CD8-positive, alpha-beta memory T cell (primary cell): ENCODE measurements at places on chromosomes 3 and 15.

DNA sequence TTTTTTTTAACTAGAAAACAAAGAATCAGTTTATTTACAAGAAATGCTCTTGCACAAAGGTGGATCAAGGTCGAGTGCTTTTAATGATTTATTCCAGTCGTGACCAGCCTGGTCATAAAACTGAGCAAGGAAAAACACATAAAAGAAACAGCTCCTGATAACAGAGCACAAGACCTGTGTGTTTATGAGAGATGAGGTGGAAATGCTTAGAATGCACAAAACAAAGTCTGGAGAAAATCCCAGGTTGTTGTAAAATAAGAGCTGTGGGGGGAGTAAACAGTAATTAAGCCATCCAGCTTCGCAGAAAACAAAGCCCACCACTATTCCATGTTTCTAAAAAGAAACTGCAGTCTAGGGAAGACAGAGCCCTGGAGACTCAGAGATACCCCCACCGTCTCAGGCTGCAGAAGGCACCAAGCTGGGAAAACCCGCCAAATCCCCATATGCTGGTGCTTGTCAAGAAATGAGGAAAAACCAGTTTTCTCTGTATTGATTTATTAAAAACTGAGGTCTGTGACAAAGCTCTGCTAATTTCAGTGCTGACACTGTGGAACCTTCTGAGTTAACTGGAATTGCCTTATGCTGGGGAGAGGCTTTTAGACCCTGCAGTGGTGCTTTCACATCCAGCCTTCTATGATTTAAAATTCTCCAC lies 139.3 kb downstream of the ADAMTS17 start:
- DNase-seq, result no peak

DNA sequence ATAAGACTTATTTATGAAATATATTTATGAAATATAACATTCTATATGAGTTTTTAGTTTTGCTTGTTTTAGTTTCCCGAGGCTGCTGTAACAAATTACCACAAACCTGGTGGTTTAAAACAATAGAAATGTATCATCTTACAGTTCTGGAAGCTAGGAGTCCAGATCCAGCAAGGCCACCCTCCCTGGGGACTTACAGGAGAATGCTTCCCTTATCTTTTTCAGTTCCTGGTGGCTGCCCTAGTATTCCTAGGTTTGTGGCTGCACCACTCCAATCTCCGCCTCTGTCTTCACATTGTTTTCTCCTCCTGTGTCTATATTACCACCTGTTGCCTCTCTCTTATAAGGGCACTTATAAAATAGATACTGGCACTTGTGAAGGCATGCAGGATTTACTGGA lies 877.8 kb downstream of the TUSC7 start:
- DNase-seq, result no peak

DNA sequence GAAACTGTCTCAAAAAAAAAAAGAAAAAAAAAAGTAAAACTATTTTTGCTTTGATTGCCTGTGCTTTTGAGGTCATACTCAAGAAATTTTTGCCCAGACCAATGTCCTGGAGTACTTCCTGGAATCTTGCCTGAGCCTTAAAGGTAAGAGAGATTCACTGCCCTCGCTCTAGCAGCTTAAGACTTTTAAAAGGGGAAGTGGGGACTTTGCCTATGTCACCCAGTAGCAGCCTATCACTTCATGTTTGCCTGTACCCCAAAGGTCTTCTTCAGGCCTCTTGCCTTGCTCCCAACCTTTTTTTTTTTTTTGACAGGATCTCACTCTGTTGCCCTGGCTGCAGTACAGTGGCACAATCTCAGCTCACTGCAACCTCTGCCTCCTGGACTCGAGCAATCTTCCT lies 18.9 kb upstream of the GOLGB1 start:
- DNase-seq, result no peak

DNA sequence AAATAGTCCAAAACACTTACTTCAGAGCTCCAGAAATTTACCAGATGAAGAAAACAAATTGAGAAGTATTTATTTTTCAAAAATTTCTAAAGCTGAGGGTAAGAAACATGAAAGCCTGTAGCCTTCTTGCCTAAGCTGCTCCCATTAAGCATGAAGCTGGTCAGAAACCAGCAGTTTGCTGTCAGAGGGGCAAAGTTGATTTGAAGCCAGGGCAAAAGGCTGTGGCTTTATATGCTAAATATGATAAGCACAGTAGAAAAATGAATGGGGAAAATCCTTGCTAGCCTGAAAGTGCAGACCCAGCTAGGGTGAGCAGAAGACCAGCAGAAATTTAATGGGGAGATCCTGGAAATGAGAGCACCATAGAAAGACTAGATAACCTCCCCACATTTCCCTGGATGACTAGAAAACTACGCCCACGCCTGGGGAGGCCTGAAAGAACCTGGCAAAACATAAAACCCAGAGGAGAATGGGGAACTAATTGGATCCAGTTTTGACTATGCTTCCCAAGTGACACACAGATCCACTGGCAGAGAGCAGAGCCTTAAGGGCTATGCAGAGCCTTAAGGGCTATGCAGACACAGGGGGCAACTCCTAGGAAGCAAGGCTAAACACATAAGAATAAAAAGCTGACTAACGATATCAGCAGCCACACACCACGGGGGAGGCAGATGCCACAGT lies 43.0 kb upstream of the HEG1 start:
- DNase-seq, result no peak

- DNase-seq, result no peak
Observed at GRCh38 chr3:48142316-48142870, 45.8 kb downstream of the CDC25A start.

DNA sequence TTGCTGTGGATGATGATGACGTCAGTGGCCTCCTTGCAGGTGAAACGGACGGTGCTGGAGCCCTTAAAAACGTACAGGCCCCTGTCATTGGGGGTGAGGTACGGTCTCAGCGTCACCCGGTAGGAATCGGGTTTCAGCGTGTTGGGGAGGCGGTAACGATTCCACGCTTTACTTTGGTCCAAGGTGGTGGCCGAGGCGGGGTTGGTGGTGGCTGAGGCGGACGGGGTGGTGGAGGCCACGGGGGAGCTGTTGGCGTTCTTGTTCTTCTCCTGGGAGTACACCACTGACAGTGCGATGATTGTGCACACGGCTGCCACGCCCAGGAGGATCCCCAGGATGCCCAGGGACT lies 8.5 kb downstream of the ANPEP start:
- DNase-seq, result no peak

DNA sequence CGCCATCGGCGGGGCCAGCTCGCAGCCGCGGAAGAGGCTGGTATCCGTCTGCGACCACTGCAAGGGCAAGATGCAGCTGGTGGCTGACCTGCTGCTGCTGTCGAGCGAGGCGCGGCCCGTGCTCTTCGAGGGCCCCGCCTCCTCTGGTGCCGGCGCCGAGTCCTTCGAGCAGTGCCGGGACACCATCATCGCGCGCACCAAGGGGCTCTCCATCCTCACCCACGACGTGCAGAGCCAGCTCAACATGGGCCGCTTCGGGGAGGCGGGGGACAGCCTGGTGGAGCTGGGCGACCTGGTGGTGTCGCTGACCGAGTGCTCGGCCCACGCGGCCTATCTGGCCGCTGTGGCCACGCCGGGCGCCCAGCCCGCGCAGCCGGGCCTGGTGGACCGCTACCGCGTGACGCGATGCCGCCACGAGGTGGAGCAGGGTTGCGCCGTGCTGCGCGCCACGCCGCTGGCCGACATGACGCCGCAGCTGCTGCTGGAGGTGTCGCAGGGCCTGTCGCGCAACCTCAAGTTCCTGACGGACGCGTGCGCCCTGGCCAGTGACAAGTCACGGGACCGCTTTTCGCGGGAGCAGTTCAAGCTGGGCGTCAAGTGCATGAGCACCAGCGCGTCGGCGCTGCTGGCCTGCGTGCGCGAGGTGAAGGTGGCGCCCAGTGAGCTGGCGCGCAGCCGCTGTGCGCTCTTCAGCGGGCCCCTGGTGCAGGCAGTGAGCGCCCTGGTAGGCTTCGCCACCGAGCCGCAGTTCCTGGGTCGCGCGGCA lies 1.8 kb downstream of the TLNRD1 start:
- peak; percentile 8 for DNase-seq

DNA sequence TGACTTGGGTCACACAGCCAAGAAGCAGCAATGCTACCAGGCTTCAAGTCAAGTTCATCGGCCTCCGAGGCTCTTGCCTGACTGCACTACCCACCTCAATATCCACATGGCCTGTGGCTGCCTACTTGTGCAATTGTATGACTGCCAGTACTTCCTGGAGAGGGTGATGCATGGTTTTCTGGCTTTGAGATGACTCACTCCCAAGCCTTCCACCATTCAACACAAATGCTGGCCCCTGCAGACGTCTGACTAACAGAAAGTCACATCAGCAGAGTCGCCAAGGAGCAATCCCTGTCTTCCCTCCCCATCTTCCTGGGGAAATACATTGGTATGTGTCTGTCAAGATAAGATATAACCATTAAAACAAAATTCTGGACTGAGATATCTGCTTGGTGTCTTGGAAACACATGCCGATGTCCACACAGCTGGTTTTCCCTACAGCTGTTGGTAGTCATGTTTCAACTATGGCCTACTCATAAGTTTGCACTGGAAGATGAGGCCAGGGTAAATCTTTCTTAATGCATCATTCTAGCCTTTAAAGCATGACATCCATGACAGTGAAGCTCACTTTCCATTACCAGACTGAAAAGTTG lies 79.6 kb upstream of the SPATA12 start:
- no peak for DNase-seq

- no peak for DNase-seq
Observed at GRCh38 chr3:128684986-128685726, 34.5 kb upstream of the RPN1 start.

DNA sequence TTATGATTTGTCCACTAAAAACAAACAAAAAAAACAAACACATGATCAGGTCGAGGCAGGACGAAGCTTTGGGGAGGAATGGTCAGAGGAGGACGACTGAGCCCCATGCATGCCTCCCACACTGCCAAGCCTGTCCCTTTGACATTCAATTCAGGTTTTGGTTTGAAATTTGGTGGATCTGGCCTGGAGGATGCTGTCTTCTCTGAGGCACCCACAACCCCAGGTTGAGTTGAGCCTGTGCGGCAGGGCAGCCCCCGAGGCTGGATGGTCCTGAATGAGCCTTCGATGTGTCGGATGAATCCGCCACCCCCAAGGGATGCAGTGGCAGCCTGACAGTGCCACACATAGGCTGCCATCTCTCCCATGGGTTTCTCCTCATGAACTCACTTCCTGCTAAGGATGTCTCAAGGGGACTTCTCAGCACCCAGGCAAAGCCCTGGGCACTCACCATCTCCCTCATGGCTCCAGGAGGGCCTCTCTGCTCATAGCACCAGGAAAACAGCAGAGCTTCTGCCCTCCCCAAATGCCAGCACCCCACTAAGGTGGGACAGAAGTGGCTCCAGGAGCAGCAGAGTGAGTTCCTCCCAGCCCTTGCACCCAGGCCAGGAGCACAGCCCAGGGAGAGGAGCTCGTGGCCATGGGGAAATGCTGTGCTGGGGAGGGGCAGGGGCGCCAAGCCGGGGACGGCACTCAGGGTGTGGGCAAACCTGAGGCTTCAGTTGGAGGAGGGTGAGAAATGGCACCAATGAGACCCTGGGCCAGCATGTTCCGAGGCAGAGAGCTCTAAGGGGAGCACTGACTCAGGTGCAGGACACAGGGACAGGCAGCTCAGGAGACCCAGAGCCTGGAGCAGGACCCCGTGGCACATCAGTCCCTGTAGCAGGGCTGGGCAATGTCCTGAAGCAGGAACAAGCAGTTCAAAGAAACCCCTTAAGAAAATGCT lies 18.5 kb downstream of the PRR23E start:
- no peak for DNase-seq

GRCh38 chr3:133256787-133257483 lies 142.9 kb upstream of the BFSP2 start:
- DNase-seq, result no peak
